ENCODE measurements at places on chromosomes 16 and 17.

- no peak for DNase-seq
Measured at GRCh38 chr16:70665113-70665694, 18.8 kb downstream of the IL34 start.

DNA sequence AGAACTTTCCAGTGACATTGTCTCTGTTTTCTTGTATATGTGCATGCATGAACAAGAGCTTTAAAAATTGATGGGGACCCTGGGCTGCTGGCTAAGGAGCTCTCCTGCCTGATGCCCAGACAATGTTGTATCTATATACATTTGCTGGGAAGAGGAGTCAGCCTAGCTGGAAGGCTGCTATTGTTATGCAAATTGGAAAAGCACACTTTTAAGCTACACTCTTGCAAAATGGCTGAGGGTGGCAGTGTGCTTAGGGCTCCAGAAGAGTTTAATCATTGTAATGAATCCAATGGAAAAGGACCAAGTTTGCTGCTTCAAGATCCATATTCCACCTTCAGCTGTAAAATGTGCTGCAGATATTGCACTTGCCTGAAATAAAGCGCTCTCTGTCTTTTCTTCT, 171.8 kb downstream of the PRKCA start:
- no peak for DNase-seq

- no peak for DNase-seq
Measured at GRCh38 chr17:37067555-37068111, 118.9 kb downstream of the AATF start.

DNA sequence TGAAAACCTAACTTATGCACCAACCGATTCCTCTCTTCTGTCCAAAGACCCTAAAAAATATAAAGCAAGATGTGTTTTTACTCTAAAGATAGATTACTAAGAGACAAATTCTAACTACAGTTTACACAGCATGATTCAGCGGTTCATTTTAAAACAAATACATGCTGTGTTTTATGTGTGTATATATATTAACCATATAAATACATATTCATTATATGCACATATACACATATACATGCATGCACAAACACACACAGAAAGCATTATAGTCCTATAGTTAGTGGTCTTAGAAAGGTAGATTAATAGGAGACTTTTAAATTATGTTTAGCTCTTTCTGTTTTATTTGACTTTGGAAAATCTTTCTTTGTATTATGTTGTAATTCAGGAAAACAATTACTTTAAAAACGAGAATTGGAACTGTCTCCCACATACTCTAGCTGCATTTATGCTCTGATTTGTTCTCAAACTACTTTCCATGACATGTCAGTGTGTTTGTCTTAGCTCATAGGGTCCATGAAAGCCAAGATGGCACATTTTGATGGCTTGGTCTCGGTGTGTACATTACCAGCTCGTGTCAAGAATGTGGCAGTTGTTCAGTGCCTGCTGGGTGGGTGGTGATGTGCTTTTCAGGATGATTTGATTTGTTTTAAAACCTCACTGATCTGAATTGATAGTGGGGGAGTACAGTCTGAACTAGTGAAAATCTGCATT, 548.8 kb upstream of the SALL1 start:
- no peak for DNase-seq

GRCh38 chr17:32803544-32803943, 73.4 kb downstream of the MYO1D start:
- no peak for DNase-seq

GRCh38 chr17:73283841-73284282, 22.2 kb upstream of the CPSF4L start:
- DNase-seq, result no peak

DNA sequence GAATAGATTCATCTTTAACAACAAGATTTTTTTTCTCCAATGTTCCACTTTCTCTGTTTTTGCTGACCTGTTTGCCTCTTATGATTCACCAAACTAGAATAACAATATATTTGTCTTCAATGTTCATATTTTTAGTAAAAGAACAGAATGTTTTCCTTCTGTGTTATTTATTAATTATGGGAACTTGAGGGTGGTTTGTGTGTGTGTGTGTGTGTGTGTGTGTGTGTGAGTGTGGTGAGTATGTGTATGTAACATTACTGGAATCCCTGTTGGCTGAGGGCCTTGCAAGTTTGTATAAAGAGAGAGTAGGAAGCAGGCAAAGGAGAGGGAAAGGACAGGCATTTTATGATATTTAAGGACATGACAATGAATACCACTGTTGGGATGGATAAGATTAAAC, 13.8 kb downstream of the STXBP4 start:
- DNase-seq, result no peak

GRCh38 chr16:74888888-74889287, 96.0 kb downstream of the WDR59 start:
- no peak for DNase-seq

DNA sequence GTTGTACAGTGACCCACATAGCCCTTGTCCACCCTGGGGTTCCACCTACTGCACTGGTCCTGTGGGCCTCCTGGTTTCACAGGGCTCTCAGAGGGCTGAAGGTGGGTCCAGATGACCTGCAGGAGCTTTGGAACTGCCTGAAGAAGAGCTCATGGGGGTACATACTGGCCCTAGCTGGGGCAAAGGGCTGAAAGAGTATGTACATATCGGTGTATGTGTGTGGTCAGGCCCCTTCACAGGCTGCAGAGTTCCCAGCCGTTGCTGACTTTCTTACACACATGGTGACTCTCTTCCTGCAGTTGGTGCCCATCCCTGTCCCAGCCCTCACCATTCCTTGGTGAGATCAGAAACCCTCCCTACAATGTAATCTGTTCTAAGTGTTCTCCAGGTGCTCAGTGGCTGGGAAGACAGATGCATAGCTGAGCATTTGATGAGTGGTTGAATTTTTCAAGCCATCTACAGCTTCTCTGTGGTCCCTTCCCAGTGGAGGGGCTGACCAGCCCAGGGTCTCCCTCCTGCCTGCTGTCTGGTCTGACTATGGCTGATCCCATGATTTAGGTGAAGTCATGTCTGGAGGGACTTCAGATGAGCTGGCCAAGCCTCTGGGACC, 2.4 kb upstream of the NFATC3 start:
- DNase-seq, result no peak

DNA sequence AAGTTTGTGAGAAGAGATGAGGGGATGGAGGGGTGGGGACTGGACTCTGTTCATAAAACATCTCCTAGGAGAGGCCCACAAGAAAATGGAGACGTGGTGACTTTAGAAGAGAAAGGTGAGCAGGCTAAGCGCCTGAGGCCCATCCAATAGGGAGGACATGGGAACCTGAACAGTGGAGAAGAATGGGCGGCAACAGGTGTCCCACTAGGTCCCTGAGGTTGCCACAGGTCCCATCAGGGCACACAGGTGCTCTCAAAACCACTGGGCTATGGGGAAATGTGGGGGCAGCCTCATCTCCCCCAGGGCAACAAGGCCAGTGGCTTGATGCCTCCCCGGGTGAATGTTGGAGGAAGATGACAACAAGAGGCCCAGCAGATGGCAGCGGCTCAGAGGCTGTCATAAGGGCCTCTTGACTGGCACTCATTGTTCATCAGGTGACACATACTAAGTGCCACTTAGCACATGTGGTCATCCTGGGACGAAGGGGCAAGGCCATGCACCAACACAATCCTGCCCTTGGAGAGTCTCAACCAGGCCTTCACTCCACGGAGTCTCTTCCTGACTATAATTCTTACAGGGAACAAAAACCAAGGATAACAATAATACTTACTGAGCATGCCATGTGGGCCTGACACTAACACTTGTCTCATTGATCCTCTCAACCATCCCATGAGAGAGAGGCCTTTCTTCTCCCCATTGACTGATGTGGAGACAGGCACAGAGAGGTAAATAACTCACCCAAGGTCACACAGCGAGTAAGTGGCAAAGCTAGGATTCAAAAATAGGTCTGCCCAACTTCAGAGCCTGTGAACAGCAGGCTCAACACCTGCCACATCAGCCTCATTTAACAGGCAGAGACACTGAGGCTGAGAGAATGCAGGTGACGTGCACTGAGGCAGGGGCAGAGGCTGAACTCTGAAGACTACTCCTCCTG, 38.0 kb downstream of the CUEDC1 start:
- no peak for DNase-seq

GRCh38 chr16:28105954-28106353, 42.4 kb upstream of the GSG1L start:
- DNase-seq, result no peak

GRCh38 chr17:81650951-81651350, 5.4 kb downstream of the PDE6G start:
- no peak for DNase-seq

DNA sequence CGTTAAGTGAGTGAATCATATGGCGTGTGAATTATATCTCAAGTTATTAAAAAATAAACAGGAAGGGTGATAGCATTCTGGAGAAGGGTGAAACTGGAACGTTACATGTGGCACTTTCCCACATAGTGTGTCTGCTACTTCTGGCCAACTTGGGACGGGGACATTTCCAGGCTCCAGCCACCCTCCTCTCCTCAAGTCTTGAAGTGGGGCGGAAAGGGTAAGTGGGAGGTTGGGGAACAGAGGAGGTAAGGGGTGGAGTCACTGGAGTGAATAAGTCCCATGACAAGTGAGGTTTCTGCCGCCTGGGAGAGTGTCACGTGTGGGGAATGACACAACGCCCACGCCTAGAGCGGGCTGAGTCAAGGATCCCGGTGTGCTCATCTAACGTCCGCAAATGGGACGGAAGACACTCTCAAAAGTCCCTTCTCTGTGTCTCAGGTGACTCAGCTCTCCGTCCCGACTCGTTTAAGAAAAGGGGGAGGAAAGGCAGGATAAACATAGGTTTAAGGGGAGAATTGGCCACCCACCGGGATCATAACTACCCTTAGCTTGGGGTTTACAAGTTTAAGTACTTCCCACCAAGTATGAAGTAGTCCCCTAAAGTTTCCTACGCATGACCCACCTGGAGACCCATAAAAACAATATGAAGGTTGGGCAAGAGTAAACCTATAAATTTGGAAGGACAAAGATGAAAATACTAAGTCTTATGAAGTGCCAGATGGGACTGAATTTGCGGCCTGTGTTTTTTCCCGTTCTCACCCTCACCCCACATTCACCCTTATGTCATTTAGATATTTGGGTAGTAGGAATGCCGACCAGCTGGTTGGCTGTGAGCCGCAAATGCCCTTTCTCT, 1.2 kb upstream of the SPAG9 start:
- peak; percentile 85 for DNase-seq

- no peak for DNase-seq
Measured at GRCh38 chr17:42378359-42378958, 9.8 kb downstream of the STAT3 start.

GRCh38 chr17:54536306-54536705, 364.3 kb upstream of the TOM1L1 start:
- DNase-seq, result no peak

- DNase-seq, result no peak
Measured at GRCh38 chr16:76450890-76451289, 173.7 kb downstream of the CNTNAP4 start.

DNA sequence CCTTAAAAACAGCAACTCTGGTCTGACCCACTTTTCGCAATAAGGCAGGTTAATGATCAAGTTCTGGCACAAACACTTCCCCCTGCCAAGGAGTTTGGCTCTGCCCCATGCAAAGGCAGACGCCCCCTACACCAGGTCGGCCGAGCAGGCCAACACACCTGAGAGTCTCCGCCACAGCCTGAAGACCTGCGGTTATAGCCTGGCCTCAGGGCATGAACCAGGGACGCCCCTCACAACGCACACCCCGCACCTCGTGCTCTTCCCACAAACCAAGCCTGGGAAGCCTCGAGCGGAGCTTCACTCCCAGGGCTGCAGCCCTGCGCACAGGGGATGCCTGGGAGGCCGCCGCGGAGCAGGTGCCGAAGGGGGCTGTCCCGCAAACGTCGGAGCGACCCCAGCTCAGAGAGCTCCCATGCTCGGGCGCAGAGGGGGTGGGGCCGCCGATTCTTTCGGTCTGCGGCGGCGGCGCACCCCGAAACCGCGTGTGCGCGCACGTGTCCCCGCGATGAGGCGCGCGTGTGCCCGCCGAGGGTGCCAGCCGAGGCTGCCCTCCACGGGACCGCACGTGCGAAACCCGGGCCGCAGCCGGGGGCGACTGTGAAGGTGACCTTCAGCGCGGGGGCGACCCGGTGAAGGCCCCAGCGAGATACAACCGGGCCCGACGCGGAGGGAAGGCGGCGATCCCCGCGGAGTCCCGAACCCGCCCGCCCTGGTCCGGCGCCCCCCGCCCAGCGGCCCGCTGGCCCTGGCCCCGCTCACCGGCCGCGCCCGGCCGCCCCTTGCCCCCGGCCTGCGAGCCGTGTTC, 559 bp downstream of the CLUH start:
- no peak for DNase-seq

DNA sequence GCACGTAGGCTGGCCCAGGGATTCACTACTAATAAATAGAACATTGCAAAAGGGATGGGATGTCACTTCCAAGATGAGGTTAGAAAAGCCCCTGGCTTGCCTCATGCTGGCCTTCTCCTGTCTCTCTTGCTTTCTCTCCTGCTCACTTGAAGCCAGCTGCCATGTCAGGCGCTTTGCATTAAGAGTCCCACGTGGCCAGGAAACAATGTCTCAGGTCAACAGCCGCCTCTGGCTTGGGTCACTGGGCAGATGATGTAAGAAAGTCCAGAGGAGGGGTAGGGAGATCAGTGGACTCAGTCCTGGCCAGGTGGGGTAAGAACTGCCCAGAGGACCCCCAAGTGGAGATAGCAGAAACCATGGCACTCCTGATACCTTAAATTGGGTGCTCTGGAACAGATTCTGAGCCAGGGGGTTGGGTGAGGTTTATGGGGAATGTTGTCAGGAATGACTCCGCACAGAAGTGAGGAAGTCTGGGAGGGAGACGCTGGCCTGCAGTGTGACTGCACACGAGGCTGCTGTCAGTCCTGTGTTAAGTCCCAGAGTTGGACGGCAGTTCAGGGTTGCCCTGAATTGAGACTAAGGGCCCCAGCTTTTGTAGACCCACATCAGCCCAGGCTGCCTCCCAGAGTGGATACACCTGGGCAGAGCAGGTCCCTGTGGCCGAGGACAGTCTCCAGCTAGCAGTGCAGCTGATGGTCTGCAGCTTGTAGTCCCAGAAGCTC, 17.7 kb downstream of the C16orf82 start:
- no peak for DNase-seq

DNA sequence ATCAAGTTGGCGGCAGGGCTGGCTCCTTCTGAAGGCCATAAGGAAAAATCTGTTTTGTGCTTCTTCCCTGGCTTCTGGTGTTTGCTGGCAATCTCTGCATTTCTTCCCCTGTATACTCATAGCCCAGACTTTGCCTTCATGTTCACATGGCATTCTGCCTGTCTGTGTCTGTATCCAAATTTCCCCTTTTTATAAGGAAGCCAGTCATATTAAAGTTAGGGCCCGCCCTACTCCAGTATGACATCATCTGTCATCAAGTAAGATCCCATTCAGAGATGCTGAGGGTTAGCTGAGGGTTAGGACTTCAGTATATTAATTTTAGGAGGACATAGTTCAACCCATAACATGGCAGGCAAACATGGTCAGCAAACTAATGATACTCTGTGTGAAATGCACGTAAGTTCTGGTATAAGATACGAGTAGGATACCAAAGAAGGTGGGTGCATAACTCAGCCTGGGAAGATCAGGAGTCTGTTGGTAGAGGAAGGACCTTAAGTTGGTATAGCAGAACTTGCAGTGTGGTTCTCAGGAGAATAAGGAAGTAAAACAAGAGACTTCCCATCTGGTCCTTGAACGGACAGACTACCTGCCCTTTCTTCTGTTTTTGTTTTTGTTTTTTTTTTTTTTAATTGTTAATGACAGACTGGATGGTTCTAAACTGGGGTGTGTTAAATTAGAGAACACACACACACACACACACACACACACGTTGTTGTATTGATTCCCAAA, 13.9 kb downstream of the MAP2K6 start:
- DNase-seq, result no peak

- no peak for DNase-seq
Measured at GRCh38 chr16:10081201-10081940, 100.9 kb downstream of the GRIN2A start.

GRCh38 chr16:52713740-52714139, 166.8 kb upstream of the TOX3 start:
- DNase-seq, result no peak

GRCh38 chr17:8051831-8052230, 13.0 kb downstream of the ALOX15B start:
- DNase-seq, result no peak

Measured in stimulated activated CD8-positive, alpha-beta memory T cell treated with anti-CD3 and anti-CD28 coated beads, Interleukin-15, amount 100 ng/mL, for 48 hours (primary cell).